Cerebellar cortex (tissue), 1 donor: ENCODE measurements at places on chromosomes 12 and 14.

DNA sequence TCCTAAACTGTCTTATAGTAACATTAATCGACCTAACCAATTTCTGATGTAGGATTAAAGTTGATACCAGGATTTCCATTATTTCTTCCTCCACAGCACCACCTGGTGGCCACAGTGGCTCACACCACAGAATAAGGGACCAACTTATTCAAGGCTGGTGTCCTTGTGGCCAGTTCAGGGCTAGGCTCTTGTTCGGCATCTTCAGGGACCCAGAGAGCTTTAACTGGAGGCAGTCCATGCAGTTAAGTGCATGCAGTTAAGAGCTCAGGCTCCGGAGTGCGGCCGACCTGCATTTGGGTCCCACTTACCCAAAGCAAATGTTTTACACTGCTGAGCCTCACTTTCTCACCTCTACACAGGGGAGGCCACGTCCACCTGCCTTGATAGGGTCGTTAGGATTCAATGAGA is 42.0 kb upstream of the GPR68 start:
- peak; percentile 88 for DNase-seq

- no peak for DNase-seq
Observed at GRCh38 chr14:98974113-98974512, 297.9 kb downstream of the BCL11B start.

DNA sequence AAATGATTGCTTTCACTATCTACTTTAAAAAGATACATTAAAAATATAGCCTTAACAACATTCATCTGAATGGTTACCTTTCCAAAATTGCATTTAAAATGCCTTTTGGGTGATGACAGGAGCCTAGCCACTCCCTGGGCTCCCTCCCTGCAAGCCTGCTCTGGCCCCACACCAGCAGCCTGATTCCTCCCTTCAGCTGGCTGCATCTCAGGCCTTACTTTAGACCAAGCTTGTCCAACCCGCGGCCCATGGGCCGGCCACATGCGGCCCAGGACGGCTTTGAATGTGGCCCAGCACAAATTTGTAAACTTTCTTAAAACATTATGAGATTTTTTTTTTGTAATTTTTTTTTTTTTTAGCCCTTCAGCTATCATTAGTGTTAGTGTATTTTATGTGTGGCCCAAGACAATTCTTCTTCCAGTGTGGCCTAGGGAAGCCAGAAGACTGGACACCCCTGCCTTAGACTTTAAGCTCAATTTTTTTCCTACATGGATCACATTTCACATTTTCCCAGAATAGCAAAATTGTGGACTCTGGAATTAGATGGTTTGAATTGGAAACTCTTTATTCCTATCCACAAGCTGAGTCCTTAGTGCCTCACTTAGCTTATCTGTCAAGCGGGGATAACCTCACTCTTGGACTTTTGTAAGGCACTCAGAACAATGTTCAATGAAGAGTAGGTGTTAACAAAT is 124.4 kb downstream of the MYRFL start:
- DNase-seq: no peak

DNA sequence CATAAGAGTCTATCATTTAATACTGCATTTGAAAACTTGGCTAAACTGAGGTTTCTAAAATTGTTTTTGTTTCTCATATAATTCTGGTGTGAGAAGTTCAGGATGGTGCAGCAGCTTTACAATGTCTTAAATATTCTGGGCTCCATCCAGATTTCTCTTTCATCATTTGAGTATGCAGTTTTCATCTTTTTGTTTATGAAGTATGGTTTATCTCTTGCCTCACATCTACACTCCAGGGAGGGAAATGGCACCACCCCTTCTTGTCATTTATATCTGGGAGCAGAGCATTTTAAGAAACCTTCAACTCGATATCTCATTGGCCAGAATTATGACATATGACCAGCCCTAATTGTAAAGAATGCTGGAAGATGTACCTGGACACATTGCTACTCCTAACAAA is 24.3 kb downstream of the GEMIN2 start:
- DNase-seq: no peak

DNA sequence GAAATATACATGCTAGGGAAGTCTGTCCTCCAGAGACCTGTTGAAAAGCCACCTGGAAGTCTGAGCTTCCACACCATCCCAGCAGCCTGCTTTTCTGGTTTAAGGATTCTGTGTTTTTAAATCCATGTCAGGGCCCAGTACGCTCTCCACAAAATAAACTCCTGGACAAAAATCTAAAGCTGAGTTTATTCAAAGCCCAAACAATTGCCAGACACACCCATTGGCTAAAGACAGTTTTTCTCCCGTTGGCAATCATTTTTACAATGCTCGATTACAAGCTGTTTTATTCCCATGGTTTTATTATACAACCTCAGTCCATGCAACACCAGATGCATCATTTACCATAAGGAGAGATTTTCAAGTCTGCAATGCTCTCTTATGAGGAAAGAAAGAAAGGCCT is 94.5 kb downstream of the MYRFL start:
- no peak for DNase-seq

DNA sequence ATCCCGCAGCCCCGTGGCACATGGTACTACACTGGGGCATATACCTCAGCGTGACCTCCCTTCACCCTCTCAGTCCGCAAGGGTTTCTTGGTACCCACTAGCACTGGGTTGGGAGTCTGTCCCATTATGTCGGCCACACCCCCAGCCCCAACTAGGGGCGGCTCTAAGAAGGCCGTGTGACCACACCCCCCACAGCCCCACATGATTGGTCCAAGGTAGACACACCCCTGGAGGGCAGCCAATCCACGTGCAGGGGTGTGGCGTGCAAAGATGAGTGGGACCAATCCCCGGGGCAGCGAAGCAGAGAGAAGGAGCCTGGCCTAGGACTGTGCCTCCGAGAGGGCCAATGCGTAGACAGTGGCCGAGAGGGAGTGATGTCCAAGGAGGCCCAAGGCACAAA is 34.6 kb upstream of the BEGAIN start:
- no peak for DNase-seq

GRCh38 chr14:102580550-102581110 is 11.8 kb upstream of the RCOR1 start:
- no peak for DNase-seq

GRCh38 chr14:76777721-76778120 is 16.5 kb downstream of the VASH1 start:
- DNase-seq: no peak
